ENCODE measurements at places on chromosomes 5 and 9.

DNA sequence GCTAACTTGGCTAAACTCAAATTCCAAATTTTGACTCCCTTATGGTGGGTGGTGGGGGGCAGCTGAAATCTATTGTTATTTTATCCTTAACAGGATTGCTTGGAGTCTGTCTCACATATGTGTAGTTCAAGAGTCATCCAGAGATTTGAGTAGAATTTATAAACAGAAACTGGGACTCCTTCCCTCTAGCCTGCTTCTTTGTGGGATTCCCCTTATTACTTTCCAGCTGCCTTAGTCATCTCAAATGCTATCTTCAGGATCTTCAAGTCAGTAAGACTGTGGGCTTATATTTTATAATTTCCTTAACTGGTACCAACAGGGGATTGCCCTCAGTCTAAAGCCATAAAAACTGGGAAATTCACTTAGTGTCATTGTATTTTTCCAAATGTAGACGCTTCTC, 55.5 kb downstream of the NNT start:
- no peak for DNase-seq

GRCh38 chr5:131607903-131608540, 27.0 kb downstream of the RAPGEF6 start:
- no peak for DNase-seq

GRCh38 chr5:38453506-38453905, 102.9 kb downstream of the LIFR start:
- no peak for DNase-seq

GRCh38 chr5:137372016-137372772, 126.9 kb downstream of the SPOCK1 start:
- no peak for DNase-seq

DNA sequence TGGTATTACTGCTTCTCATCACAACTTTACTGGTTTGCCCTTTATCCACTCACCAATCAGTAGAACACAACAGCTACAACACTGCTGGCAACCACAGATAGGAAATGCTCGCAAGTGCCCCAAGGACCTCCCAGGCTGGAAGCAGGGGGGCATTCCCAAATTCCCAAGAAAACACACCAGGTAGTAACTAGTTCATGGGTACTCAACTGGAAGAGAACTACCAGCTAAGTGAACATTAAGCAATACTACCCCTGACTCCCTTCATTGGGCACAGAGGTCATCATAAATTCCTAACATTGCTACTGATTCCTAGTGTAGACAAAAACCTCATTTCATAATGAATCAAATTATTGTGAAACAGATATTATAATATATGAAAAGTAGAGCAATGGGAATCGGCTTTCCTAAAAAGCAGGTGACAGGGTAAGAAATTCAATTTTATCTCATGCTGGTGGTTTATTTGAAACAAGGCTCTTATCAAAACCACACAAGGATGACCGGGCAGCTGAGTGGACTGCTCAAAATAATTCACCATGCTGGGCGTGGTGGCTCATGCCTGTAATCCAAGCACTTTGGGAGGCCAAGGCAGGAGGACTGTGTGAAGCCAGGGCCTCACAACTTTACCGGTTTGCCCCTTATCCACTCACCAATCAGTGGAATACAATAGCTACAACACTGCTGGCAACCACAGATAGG, 81.6 kb downstream of the TLE1 start:
- no peak for DNase-seq

- peak; percentile 7 for DNase-seq
Observed at GRCh38 chr5:31809050-31809870, 170.3 kb downstream of the PDZD2 start.

Measured in NCI-H2107 (cell line).